ENCODE measurements at places on chromosomes 7 and 10. TPM values are rescaled to one million over a fixed set of nuclear protein-coding genes. Genes with fewer than 3 reads are reported as not detected.

DNA sequence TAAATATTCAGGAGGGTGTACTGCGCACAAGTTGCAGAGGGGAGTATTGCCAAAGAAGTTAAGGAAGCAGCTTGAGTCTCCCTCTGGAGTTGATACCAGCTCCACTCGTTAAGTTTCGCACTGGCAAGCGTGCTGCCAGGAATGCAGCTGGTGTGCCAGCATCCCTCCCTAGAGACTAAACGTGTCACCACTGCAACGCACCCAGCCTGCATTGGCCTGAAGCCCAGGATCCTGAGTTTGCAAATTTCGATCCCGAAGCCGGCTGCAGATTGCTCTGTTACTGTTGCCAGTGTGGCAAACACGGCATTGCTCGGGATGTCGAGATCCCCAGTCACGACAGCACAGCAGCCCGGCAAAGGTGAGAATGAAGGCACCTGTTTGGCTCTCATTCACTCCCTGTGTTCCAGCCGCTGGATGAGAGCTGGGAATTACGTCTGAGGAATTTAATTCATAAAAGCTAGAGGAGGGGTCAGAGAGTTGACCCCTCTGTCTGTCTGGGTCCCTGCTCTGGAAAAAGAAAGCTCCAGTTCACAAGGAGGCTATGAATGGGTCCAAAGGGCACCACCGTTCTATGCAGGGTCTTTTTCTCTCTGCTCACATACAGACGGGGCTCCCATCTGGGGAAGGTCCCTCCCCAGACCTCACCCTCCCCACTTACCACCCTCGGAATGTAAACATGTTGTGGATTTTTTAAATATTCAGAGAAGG is 61.0 kb downstream of the NRP1 start:
- peak; percentile 87 for DNase-seq

DNA sequence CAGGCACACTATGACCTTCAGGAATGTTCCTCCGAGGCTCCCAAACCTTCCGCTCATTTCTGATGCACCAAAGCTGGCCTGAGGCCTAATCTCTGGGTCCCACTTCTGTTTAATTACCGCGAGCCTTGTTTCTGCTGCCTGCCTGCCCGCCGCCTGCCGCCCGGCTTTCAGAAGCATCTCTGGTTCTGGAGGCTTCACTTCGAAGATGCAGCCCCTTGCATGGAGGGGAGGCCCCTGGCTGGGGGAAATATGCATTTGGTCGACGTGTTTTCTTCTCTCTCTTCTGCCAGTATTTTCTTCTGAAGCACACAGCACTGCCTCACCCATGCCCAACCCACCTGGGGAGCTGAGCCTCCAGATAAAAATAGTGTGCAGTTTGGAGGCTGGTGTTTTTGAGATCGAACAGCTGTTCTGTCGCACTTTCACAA is 166.9 kb downstream of the PAXIP1 start:
- DNase-seq = no peak

Gene FKBP6
- total RNA-seq = not detected

GRCh38 chr10:102661658-102662028 is 17.4 kb downstream of the TRIM8 start:
- DNase-seq = no peak

Gene CCAR1
- total RNA-seq = 62.5 TPM

DNA sequence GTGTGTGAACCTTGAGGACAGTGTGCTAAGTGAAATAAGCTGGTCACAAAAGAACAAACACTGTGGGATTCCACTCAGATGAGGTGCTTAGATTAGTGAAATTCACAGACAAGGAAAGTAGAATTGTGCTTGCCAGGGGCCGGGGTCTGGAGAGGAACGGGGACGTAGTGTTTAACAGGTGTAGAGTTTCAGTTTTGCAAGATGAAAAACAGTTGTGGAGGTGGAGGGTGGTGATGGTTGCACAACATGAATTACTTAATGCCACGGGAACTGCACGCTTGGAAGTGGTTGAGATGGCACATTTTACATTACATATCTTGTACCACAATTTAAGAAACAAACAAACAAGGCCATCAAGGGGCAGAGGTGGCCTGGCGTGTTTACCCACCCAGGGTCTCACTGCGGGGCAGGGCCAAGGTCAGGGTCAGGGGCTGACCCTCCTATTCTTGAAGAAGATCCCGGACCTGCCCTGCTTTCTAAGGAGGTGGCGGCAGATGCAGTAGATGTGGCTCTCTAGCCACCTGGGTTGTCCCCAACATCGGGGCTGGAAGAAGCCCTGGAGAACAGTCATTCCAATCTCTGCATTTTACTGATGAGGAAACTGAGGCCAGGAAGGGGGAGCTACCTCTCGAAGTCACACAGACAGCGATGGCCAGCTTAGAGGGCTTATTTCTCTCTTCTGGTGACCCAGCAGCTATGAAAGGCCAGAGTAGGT is 91.5 kb upstream of the LRRC4 start:
- DNase-seq = no peak

DNA sequence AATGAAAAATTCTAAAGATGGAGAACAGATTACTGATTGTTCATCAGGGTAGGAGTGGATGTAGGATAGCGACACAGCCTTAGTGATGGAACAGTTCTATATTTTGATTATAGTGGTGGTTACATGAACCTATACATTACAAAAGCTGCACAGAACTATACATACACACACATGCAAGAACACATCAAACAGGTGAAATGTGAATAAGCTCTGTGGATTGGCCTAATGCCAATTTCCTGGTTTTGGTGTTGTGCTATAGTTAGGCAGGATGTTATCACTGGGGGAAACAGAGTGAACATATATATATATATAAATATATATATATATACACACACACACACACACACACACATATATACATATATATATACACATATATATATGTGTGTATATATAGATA is 76.4 kb upstream of the PIK3CG start:
- DNase-seq = peak; percentile 32

GRCh38 chr7:29282819-29283414 is 88.3 kb downstream of the CHN2 start:
- DNase-seq = no peak

Gene PGAM2
- total RNA-seq = not detected

DNA sequence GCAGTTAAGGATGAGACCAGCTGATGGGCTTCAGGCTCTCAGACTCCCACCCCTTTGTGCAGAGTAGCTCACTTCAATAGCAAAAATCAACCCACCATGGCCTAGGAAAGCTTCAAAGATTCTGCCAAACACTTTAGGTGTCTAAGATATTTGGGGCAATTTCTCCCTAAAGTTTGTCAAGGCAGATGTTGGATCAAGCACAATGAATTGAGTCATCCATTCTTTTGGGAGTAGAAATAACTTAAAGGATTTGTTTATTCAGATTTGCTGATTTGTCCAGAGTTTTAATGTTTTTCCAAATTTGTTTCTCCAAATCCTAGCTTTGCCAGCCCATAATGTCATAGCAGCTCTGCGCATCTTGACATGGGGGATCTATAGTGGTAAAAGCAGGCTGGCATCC is 855.1 kb downstream of the LRMDA start:
- DNase-seq = no peak

Gene SHH
- total RNA-seq = 22.6 TPM

Gene ITPRID1
- total RNA-seq = 0.05 TPM

Gene HHEX
- total RNA-seq = 2.0 TPM

DNA sequence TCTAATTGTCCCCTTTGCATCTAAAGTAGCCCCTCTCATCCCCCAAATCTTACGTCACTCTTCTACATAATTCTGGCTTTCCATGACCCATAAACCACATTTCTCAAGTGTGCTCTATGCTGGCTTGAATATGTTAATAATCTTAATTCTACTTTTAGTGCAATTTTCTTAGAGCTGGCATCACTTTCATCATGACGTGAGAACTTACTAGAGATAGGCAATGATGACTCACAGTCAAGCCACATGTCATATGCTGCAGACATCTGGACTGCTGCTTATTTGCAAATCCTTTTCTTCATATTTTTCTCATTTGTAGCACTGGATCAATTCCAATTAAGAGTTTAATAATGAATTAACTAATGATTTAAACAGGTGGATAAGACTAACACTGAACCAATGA is 260.7 kb upstream of the PRKCQ start:
- DNase-seq = no peak

- no peak for DNase-seq
Observed at GRCh38 chr10:30378201-30378995, 29.3 kb upstream of the MTPAP start.

Gene CCDC7
- 0.31 TPM for total RNA-seq

Gene ABCC2
- 2.5 TPM for total RNA-seq

DNA sequence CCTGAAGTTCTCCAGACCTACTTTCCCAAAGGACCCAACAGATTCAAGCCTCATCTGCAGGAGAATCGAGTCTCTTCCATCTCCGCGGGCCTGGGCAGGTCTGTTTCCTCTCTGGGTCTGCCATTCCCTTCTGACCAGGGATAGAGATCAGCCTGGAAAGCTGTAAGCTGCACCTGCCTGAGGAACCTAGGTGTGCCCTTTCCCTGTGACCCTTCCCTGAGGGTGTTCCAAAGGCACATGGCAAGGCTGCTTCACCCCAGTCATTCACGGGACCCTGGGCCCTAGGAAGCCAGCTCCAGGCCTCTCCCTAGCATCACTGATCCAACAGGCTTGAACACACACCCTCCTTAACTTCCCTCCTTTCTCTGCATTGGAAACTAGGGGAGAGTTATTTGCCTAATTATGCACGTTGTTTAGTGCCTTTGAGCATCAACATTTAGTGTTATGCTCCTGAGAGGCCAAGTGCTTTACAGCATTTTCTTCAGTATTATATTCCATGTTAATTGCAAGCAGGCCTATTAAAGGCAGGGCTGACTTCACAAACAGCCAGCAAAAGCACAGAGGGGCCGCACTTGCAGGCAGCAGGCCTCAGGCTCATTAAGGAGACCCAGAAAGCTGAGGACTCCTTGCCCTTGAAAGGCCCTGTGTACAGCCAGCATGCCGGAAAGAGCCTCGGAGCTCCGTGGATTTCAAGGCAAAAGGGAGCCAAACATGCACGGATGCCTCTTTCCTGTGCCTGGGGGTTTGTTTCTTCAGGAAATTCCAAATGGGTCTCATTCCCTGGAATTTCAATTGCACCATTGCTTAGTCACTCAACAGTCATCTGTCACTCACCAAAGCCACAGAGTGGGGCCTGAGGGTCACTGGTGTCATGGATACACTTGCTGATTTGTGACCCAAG is 91.0 kb upstream of the FAM20C start:
- no peak for DNase-seq

Gene CLCN1
- 2.8 TPM for total RNA-seq

GRCh38 chr10:114402871-114403540 is 1.3 kb downstream of the AFAP1L2 start:
- DNase-seq = peak; percentile 12

GRCh38 chr7:47210281-47210854 is 371.5 kb downstream of the TNS3 start:
- DNase-seq = no peak

DNA sequence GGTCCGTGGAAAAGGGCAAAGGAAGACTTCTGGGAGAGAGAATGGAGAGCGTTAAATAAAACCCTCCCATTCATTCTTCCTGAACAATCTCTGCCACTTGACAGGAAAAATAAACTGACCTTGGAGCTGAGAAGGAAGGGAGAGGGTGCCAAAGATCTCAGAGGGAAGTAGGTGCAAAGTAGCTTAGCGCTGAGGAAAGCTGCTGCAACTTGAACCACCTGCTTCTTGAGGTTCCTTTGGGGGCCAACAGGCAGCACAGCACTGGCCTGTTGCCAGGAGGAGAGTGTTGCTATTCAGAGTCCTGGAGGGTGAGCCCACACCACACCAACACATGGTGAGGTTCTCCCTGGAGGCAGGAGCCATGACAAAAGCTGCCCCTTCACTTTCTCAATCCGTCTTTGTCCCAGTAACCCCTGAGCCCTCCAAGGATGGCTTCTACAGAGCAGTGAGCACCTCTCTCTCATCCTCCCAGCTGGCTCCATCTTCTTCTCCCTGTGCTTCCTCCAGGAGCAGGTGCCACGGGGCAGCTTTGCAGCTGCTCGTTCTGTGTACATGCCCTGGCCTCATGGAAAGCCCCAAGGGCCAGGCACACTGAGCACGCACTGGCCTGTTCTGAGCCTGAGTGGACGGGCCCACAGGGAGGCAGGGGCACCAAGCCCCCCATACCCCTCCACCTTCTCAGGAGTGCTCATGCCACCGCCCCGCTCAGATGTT is 101.3 kb downstream of the STRA8 start:
- DNase-seq = no peak

Gene FOXP2
- 0.66 TPM for total RNA-seq

Gene ETV1
- 2.4 TPM for total RNA-seq

DNA sequence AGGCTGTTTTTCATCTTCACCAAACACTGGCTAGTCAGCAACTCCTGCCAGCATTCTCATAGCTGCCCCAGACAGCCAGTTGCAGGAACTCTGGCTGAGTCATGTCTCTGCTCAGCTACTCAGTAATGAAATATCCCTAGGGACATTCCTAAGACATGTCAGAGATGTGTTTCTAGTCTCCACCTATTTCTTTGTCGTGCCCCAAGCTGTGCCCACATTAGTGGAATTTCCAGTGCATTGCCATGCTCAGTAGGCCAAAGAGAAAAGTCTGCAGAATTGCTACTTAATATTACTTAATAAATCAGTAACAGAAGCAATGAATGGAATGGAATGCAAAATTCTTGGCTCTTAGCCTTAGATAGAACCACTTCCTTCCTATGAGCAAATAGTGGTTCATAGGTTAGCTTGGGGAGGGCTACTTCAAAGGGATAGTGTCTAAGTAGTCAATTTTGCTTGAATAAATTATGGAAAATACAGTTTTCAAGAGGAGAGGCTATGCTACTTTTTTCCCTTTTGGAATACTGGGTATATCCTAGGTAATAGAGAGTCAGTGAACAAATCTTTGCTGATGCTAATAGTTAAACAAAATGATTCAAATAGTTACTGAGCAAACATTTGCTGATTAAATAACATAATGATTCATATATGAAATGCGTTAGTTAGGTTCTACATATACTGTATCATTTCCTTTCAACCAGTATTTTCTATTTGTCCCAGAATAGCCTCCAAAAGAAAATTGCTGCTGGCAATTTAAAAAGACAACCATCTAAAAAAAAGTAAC is 23.6 kb upstream of the SEMA3C start:
- DNase-seq = peak; percentile 98

GRCh38 chr7:98930464-98930863 is 52.1 kb downstream of the TRRAP start:
- DNase-seq = no peak

DNA sequence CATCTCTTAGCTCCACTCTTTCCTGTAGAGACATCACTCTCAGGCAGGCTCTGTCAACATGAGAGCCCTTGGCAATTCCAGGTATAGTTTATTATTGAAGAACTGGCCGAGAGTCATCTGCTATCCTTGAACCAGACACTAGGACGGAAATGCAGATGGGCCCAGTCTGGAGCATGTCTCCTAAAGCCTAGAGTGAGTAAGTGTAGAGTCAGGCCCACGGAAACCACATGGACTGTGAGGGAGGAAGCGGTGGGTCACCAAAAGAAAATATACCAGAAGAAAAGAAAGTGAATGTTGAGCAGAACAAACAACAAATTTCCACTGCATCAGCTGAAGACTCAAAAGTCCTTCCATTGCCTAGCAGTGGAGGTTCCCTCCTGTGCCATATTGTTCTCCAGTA is 15.7 kb upstream of the RELN start:
- no peak for DNase-seq
